ENCODE measurements at places on chromosomes 13 and 19. TPM values are rescaled to one million over a fixed set of nuclear protein-coding genes. Genes with fewer than 3 reads are reported as not detected.

LMTK3 gene
- 2.1 TPM for total RNA-seq

TEX26 gene
- total RNA-seq, result not detected

ZNF154 gene
- total RNA-seq, result 5.1 TPM

URAD gene
- not detected for total RNA-seq

SIGLEC5 gene
- 1.2 TPM for total RNA-seq

RAB20 gene
- total RNA-seq, result 13.0 TPM

WDR62 gene
- 17.5 TPM for total RNA-seq

SBK2 gene
- total RNA-seq, result not detected

C5AR1 gene
- total RNA-seq, result 0.11 TPM

APOE gene
- total RNA-seq, result 22.0 TPM

N4BP2L1 gene
- 1.8 TPM for total RNA-seq

NFIX gene
- 2.6 TPM for total RNA-seq

FAM124A gene
- total RNA-seq, result under 0.01 TPM

MEIOSIN gene
- total RNA-seq, result not detected

PCDH9 gene
- 25.8 TPM for total RNA-seq

FTL gene
- total RNA-seq, result 2,040 TPM

IZUMO4 gene
- total RNA-seq, result 0.65 TPM

ACTL9 gene
- not detected for total RNA-seq

CPB2 gene
- 1.6 TPM for total RNA-seq

SAE1 gene
- 73.4 TPM for total RNA-seq

HSPB6 gene
- 4.3 TPM for total RNA-seq

ZNF835 gene
- not detected for total RNA-seq

NKPD1 gene
- 2.9 TPM for total RNA-seq

NFILZ gene
- total RNA-seq, result not detected

LIPE gene
- 2.4 TPM for total RNA-seq
